ENCODE measurements at places on chromosomes 7 and 10. TPM values are rescaled to one million over a fixed set of nuclear protein-coding genes. Genes with fewer than 3 reads are reported as not detected.

DNA sequence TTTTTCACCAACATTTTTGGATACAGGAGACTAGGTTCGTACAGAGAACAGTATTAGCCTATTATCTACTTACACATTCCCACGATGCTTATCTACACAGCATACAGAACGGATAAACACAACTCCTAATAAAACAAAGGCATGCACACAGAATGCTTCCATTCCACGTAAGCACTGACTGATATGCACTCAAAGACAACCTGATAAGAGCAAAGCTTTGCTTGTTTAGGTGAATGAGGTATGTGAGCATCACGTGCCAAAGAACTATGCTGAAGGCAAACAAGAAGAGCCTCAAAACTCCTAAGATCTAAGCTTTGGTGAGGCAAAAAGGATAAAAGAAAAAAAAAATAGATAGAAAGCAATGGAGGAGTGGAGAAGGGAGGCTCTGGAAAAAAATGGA lies 413.5 kb upstream of the LRRN3 start:
- no peaks in the 10 kb centered on the region for H3K27me3 ChIP-seq
- no peak overlapping the region for H3K27ac ChIP-seq
- no peaks in the 10 kb centered on the region for H3K36me3 ChIP-seq
- H3K4me1 ChIP-seq, result no peaks in the 10 kb centered on the region
- no peak overlapping the region for H3K4me3 ChIP-seq
- no peak for DNase-seq

- DNase-seq, result no peak
- H3K27me3 ChIP-seq, result no peaks in the 10 kb centered on the region
- no peak overlapping the region for H3K4me3 ChIP-seq
- no peak overlapping the region for H3K27ac ChIP-seq
- H3K36me3 ChIP-seq, result no peaks in the 10 kb centered on the region
These were observed 39.7 kb upstream of the SEMA3D start for GRCh38 chr7:85226361-85227085.

DNA sequence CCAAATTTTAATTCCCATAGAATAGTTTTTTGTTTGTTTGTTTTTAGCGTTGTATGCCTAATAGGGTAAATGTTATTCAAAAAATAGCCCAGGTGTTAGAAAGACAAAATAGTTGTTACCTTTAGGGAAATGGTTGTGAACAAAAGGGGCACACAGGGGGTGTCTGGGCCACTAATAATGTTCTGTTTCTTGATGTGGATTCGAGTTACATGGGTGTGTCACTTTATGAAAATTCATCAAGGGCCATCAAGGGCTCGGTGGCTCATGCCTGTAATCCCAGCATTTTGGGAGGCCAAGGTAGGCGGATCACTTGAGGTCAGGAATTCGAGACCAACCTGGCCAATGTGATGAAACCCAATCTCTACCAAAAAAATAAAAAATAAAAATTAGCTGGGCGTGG lies 531.8 kb upstream of the C7orf33 start:
- H3K36me3 ChIP-seq, result no peaks in the 10 kb centered on the region
- no peaks in the 10 kb centered on the region for H3K27me3 ChIP-seq
- no peak overlapping the region for H3K27ac ChIP-seq
- H3K4me3 ChIP-seq, result no peak overlapping the region
- DNase-seq, result no peak

GRCh38 chr10:105473170-105473569 lies 832.1 kb downstream of the SORCS3 start:
- no peaks in the 10 kb centered on the region for H3K36me3 ChIP-seq
- DNase-seq, result no peak
- H3K4me1 ChIP-seq, result peaks cover 8% of the 10 kb centered on the region
- H3K27me3 ChIP-seq, result no peaks in the 10 kb centered on the region
- no peak overlapping the region for H3K4me3 ChIP-seq
- no peak overlapping the region for H3K27ac ChIP-seq

The LRRC17 gene
- 0.69 TPM for polyA plus RNA-seq

The CABCOCO1 gene
- polyA plus RNA-seq, result not detected

The PARP12 gene
- 42.2 TPM for polyA plus RNA-seq
